ENCODE measurements at places on chromosomes 12 and 14.

DNA sequence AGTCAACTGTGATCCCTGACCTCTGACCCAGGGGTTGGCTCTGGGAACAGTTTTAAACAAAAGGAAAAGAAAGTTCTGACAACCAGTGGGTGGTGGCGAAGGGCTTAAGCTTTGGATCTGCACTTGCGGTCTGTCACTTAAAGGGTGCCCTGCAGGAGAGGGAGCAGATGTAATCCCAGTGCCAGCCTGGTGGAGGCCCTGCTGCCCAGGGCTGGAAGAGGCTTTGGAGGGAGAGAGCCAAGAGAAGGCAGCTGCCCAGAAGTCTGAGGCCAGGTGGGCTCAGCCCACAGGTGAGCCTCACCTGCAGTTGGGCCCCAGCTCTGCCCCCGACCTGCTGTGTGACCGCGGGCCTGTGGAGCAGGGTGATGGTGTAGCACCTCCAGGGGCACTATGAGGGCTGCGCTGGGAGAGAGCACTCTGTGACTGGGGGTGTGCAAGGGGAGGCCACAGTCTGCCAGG lies 19.1 kb downstream of the SH2B3 start:
- no peak for DNase-seq

DNA sequence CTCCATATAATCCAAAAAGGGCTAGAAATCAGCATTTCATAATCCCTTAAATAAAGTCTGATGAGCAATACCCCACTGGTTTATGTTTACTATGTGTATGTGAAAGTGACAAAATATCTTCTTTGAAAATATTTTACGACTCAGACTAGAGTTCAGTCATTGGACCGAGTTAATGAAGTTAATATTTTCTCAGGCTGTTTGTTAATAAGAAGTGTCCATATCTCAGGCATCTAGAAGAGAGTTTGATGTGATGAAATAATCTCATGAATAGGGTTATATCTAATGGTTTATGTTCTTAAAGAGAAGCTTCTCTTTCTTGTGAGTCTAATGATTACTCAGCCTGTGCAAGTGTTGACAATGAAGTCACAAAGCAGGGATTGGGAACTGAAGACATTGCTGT lies 51.8 kb downstream of the WIF1 start:
- DNase-seq: no peak

DNA sequence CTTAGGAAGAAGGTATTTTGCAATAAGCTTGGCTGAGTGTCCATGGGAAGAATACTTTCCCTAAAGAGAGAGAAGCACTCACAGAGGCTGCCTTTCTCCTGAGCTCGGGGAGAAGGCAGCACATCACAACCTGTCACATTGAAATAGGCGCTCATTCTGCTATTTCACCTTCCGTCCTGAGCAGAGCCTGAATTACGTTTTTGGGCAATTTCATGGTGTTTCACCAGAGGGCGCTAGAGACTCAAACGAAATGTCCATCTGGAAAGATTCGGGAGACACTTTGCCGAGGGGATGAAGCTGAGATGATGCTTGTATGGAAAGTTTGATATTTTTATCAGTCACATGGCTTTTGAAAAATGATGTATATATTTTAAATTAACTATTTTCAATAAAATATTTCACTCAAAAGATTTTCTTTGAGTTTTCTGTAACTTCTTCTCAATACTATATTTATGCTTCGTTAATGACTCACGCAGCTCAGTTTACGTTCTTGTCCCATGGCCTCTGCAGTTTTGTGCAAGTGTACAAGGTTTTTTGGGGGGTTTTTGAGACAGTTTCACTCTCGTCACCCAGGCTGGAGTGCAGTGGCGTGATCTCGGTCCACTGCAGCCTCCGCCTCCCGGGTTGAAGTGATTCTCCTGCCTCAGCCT lies 17.4 kb upstream of the B4GALNT3 start:
- DNase-seq: no peak

- DNase-seq: no peak
These were observed 244.9 kb downstream of the C12orf50 start for GRCh38 chr12:87784350-87784749.

GRCh38 chr12:23947395-23947794 lies 2.1 kb downstream of the SOX5 start:
- no peak for DNase-seq

DNA sequence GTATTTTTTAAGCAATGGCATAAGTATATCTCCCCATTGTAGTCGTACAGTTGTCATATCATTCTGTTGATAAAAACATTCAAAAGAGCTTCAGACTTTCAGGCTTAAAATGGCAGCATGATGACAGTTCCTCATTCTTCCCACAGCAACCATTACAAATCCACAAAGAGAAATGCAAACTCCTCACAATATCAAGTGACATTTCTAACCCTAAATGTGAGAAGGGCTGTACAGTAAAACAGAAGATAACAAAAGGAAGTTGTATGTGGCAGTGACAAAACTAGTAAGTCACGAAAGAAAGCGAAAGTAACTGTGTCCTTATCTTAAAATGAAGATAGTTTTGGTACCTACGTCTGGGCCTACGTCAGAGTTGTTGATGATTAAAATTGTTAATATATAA lies 46.7 kb downstream of the GXYLT1 start:
- DNase-seq: no peak

- peak; percentile 2 for DNase-seq
These were observed 47.8 kb upstream of the RERG start for GRCh38 chr12:15268927-15269552.

- DNase-seq: no peak
These were observed 21.7 kb upstream of the MIA2 start for GRCh38 chr14:39212034-39212433.

DNA sequence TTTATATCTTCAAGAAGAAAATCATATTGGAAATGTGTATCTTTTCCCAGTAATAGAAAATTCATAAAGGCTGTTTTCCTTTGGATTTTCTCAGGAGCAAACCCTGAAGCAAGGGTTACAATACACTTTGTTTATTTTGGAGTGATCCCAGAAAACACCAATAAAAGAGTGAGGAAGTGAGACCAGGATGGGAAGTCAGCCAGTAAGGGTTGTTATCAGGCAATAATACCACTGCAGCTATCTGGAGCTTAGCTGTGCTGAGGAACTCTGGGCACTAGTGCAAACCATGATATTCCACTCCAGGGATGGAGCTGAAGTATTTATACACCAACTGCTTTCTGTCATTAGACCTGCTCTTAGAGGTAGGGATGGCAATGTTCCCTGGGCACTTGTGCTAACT lies 1002.3 kb downstream of the FLRT2 start:
- DNase-seq: no peak

DNA sequence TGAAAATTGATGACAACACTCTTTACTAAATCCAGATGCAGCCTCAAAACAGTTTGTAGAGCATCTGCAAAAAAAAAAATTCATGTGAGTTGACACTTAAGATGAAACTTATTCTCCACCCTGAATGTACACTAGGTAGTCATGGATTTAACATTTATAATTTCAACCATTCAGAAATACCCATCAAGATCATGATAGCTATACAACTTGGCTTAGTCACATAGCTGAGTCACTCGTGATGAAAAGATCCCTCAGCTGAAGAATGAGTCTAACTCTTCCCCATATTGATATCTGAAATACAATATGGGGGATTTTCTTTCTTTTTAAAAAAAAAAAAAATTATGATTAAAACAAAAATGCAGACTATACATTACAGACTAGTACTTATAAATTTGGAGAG lies 104.8 kb upstream of the PLEKHG7 start:
- DNase-seq: no peak

- DNase-seq: no peak
These were observed at the start of gene NKX2-8 for GRCh38 chr14:36582011-36582873. Gene NKX2-8 (minus strand): TSS chr14:36582614. CDS start chr14:36582389, 225 bp downstream.

DNA sequence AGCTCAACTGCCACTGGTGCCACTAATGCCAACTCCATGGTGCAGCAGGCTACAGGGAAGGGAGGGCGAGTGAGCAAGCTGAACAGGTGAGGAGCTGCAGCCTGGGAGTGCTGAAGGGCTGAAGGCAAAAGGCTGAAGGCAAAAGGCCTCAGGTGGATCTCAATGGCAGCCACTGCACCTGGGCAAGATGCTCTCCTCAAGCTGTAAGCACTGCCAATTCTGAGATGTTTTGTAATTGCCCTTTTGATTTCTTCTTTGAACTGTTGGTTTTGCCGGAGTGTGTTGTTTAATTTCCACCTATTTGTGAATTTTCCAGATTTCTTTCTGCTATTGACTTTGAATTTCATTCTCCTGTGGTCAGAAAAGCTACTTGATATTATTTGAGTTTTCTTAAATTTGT lies 97.6 kb downstream of the PIK3C2G start:
- DNase-seq: no peak

DNA sequence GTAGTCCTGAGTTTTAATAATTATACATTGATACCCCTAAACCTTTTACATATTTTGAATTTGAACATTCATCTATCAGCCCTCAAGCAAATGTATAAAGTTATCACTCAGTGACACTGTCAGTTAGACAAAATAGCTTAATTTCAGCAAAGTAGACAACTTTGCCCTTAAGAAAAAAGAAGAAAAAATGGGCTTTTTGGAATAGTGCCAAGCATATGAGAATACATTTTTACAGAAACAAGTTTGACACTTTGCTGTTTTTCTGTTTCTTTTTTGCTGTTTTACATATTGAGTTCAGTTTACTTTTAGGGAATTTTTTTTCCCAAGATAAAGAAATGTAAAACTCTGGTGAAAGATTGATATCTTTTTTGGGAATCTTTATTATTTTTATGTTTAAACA lies 14.3 kb downstream of the TBK1 start:
- no peak for DNase-seq

GRCh38 chr12:127613056-127613455 lies 653.9 kb upstream of the TMEM132C start:
- DNase-seq: no peak

GRCh38 chr14:44384093-44384492 lies 123.0 kb downstream of the FSCB start:
- no peak for DNase-seq

- no peak for DNase-seq
These were observed 38.4 kb upstream of the ELK3 start for GRCh38 chr12:96155781-96156180.

DNA sequence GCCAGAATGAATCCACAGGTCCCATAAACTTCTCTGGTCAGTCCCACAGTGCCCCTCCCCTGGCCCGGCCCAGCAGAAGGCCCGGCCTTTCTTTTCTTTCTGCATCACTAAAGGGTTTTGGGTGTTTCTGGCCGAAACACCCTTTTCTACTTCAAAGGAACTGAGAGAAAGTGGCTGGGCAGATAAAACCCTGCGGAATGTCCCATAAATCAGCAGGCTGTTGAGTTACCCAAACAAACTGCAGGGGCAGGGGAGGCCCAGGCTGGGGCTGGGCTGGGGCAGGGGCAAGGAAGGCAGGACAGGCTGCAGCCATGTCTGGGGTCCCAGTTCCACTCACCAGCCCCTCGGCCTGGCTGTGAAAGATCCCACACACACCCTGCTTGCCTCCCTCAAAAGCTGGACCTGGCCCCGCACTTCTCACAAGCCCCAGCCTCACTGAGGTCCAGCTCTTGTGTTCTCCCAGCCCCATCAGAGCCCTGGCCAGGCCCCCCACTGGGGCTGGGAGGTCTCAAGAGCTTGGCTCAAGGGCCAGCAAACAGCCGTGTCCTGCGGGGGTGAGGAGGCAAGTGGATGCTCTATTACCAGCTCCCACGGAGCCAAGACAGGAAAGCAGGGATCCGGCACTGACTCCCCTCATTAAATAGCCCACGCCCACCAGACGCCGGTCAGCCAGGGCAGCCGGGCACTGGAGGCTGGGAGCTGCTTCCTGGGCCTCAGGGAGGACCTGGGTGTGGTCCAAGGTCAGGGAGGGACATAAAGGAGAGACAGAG lies 41.9 kb downstream of the CCNK start:
- no peak for DNase-seq

GRCh38 chr14:56149151-56149550 lies 30.9 kb downstream of the PELI2 start:
- DNase-seq: no peak

DNA sequence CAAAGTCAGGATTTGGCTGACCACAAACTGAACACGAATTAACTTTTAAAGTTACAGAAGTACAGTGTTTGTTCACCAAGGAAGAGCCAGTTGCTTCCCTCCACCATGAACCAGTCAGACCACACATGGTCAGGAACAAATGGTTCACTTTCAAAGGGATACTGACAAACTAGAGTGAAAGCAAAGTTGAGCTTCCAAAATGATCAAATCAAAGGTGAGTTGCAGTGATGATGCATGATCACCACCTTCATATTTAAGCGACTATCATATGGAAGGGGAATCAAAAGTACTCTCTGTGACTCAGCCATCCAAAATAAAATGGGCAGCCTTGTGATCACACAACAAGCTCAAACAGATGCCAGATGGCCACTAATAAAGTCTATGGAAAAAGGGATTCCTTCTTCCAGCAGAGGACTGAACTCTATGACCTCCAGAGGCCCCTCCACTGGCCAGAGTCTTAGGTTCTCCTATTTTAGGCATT lies 13.1 kb downstream of the NT5DC3 start:
- DNase-seq: no peak
